ENCODE measurements at places on chromosomes 4 and X.

DNA sequence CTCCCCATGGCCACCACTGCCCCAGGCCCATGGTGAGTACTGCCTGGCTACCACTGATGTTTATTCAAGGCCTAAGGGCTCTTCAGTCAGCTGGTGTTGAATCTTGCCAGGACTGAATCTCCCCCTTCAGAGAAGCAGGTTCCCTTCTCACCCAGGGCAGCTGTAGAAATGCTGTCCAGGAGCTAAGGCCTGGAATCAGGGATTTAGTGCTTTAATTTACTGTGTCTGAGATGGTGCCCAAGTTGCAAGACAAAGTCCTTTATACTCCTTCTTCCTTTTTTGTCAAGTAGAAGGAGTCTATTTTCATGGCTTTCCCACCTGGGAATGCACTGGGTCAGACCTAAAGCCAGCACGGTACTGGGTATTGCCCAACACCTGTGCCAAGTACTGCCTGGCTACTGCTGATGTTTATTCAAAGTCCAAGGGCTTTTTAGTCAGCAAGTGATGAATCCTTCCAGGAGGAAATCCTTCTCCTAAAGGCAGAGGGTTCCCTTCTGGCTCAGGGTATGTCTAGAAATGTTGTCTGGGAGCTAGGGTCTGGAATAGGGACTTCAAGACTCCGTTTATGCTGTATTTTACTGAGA is 117.6 kb upstream of the ATOH1 start:
- DNase-seq = no peak

DNA sequence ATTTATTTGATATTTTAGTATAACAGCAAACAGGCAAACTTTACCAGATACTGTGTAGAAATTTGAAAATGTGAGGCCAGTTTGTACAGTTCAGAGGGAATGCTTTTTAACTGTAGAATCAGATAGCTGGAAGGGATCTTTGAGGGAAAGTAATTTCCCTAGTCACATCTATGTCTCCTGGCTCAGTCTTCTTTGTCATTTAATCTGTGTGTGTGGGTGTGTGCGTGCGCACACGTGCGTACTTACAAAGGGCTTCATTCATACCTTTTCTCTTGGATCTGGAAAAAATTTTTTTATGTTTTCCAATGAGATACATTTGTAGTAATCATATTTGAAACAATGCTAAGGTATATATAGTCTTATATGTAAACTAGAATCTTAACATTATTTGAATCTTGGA is 44.6 kb downstream of the IL13RA1 start:
- DNase-seq = no peak

- peak; percentile 94 for DNase-seq
Observed at GRCh38 chr4:187744911-187745310, 250.7 kb upstream of the ZFP42 start.

GRCh38 chr4:37828843-37829242 is 2.4 kb downstream of the PGM2 start:
- DNase-seq = no peak

- no peak for DNase-seq
Observed at GRCh38 chr4:7173841-7174449, 18.4 kb upstream of the SORCS2 start.

DNA sequence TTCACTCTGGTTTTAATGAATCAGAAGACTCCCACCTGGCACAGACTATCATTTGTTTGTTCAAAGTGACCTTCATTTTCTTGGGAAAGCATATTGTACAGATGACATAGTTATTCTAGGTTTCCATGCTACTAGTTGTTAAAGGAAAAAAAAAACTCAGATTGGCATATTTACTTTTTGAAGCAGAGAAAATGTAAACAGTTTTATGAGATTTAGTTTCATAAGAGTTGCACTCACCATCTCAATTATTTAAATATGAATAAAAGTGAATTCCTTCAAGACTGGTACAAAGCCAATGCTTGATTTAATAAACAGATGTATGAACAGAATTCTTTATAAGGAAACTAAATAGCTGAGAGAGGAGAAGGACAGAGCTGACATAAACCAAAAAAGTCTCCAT is 280.3 kb upstream of the UGT8 start:
- no peak for DNase-seq
